Ammon's horn (tissue), 1 donor: ENCODE measurements at places on chromosomes 1 and 21.

GRCh38 chr21:33058527-33058926 lies 11.4 kb upstream of the OLIG1 start:
- DNase-seq = peak; percentile 63

GRCh38 chr1:53123453-53124140 lies 18.8 kb downstream of the SLC1A7 start:
- DNase-seq = no peak

DNA sequence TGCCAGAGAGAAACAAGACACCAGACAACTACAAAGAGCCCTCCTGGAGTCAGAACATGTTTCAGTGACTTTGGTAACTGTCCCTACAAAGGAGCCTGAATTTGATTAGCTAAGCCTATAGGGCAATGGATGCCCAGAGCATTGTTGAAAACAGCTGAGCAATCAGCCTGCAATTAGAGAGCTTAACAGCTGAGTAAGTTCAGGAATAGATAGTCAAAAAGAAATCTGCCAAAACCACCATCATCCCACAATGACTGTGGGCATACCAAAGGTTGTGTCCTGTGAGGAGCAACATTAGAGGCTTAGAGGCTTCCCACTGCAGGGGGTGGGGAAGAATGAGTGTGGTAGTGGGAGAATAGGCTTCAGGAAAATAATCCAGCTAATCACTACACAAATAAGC lies 32.1 kb downstream of the SH3BP5L start:
- DNase-seq = no peak

DNA sequence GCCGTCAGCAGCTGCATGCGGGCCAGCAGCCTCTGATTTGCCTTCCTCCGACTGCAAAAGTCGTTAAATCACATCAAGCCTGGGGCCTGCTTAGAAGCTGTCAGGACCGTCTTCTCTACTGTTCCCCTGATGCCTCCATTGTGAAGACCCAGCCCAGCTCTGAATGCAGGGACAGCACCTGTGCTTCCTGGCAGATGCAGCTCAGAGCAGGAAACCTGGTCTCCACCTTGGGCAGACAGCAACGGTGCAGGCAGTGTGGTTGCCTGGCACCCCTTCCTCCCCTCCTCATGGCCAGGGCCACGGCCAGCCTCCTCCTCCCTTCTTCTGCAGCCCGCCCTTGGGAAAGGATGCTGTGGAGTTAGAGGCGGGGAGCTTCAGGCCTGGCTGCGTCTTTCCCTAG lies 92.3 kb upstream of the COL6A1 start:
- DNase-seq = no peak

DNA sequence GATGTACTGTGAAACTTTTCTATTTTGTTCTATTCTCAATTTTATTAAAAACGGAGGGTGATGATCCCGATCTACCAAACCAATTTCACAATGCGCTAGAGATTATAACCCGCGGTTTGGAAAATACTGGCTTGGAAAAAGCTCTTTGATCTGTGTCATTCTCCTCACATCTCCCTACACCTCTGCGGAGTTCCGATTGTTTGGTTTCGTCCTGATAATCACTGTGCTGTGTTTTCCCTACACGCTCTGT lies 536 bp upstream of the ABCD3 start:
- DNase-seq = no peak

DNA sequence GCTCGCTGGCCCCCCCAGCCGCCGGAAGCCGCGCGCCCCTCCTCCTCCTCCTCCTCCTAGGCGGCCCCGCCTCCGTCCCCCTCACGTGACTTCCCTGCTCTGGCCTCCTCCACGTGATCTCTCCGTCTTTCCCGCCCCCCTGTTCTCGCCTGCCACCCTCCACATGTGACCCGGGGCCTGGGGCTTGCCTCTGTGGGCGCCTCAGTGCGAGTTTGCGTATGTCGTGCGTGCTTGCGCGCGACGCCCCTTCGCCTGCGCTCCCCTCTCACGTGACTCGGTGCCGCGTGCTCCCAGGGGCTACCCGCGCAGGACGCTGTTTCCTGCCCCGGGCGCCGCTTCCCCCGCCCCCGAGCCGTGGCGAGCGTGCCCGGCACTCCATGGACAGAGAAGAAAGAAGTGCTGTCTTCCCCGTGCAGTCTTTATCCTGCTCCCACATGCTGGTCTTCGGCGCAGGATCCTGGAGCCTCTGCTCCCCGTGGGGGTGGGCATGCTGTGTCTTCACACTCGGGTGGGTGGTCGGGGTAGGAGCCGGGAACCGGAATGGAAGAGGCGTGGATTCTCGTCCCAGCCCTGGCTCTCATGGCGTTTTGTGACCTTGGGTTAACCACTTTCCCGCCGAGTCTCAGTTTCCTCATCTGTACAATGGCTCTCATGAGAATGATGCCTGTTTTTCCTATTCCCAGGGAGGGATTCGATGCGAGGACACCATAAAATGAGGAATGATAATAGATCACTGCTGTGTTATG lies 431 bp upstream of the UBE2Q1 start:
- DNase-seq = peak; percentile 99

GRCh38 chr1:48743480-48743879 lies 33.2 kb downstream of the BEND5 start:
- DNase-seq = no peak

GRCh38 chr1:69290291-69290690 lies 277.4 kb upstream of the LRRC7 start:
- DNase-seq = no peak

DNA sequence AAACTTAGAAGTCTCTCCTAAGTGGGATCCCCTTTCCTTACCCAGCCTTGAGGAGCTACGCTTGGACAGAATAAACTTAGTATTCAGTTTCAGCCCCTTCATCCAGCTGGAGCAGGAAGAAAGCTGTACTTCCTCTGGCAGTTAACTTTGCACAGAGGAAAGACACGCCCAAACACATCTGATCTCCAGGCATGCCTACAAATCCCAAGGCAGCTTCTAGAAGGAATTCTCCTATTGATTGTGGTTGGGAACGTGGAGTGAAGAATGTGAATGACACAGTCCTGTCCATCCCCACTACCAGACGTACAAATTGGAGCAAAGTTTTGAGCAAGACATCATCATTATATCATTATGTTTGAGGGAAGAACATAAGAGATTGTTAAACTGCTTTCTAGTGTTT lies 6.6 kb upstream of the AK4 start:
- no peak for DNase-seq

- no peak for DNase-seq
Observed at GRCh38 chr1:245752561-245752960, 597.8 kb downstream of the KIF26B start.

DNA sequence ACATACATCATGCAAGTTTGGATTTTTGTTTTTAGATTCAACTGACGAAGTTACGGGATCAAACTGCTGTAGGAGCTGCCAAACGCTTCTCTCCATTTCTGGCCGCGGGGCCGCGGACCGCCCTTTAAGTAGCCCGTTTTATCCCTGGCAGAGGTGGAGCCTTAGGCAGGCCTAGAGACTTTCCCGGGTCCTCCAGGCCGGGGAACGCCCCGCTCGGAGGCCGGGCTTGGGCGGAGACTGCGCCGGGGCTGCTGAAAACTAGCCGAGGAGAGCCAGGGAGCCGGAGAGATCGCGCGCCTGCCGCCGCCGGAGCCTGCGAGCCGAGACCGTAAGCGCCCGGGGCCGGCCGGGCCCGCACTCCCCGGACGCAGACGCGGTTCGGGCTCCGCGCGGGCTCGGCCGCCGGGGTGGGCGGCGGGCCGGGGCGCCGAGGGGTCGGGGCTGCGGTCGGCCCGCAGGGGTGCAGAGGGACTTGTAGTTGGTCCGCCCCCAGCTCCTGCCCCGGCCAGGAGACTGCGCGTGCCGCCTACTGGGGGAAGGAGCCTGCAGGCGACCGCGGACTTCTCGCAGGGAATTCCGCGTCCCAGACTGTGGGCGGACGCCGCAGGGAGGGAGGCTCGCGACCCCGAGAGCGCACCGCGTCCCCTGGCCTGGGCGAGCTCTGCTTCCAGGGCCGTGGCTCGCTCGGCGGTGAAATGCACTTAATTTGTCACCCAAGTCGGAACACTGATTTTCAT lies at the start of gene EPHX1:
TSS of gene EPHX1 (plus strand) at position 283 of the 737 bp plus-strand sequence. CDS start 18,606 bp downstream, outside the sequence.
- peak; percentile 87 for DNase-seq

DNA sequence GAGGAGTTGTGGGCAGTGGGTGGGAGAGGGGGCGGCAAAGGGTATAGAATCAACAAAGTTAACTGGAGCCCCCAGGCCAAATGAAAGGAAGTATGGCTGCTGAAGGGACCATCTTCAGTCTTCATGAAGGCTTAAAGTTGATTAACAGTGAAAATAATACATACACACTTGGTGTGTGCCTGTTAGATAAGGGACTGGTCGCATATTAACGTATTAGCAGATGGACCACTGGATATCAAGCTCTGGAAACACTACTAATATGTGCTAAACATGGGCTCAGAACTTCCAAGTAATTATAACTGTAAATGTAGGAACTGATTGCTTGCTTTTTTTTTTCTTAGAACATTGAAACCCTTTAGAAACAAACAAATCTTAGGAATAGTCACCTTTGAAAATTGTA lies 224.7 kb upstream of the KIAA0040 start:
- DNase-seq = no peak

- DNase-seq = peak; percentile 69
Observed at GRCh38 chr1:234114648-234115307, 210.3 kb downstream of the SLC35F3 start.

DNA sequence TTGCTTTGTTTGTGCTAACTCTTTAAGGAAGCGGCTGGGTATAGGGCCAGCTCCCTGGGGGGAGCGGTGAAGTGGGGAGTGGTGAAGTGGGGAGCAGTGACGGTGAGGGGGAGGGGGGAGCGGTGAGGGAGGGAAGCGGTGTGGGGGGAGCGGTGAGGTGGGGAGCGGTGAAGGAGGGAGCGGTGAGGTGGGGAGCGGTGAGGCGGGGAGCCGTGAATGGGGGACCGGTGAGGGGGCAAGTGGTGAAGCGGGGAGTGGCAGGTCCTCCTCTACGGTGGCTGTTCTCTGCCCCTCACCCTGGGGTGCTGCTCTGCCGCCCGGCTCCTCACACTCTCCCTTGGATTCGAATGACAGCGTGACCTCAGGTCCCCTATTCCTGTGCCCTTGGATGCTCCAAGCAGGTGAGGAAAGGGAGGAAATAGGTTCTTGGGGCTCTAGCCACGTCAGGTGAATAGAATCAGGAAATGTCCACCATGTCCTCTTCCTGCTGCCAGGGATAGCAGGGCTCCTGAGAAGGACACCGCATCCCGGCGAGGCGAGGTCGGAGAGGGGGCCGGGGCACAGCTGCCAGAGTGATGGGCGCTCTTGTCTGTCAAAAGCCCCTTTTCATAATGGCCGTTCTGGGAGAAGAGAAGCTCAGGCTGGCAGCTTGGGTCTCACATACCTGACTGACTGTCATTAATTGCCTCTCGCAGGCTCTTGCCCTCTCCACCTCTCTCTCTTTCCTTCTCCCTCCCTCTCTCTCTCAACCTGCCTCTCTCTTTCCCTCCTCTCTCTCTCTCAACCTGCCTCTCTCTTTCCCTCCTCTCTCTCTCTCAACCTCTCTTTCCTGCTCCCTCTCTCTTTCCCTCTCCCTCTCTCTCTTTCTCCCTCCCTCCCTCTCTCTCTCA lies 134.2 kb downstream of the PGBD5 start:
- no peak for DNase-seq

DNA sequence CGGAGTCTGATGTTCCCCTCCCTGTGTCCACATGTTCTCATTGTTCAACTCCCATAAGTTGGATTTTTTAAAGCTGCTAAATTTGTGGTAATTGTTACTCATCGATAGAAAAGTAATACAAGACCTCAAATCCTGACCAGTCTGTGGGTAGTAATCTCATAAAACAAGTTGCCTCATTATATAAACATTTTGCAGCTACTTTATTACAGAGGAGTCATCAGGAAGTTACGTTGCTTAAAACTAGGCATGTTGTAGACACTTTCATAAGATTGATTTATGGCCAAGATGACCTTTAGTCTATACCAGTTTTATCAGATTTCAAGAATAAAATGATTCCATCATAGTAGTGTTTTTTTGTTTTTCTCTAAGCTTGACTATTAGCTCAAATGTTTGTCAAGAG lies 208.8 kb downstream of the GIPC2 start:
- no peak for DNase-seq

DNA sequence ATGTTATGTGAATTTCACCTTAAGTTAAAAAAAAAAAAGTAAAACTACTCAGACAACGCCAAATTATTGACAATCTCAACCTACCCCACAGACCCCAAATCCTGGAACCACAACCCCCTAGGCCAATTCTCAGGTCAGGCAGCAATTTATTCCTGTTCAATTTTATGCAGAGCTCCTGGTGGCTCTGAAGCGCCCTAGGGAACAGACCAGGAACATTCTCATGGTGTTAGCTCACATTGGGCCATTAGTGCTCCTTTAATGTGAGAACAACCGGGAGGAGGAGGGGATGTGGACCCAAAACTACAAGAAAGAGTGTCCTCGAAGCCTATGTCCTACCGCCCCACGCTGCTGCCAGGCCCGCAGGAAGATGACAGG lies 403 bp upstream of the PSEN2 start:
- DNase-seq = no peak

GRCh38 chr1:84700070-84700469 lies 9.8 kb upstream of the SSX2IP start:
- DNase-seq = peak; percentile 39

DNA sequence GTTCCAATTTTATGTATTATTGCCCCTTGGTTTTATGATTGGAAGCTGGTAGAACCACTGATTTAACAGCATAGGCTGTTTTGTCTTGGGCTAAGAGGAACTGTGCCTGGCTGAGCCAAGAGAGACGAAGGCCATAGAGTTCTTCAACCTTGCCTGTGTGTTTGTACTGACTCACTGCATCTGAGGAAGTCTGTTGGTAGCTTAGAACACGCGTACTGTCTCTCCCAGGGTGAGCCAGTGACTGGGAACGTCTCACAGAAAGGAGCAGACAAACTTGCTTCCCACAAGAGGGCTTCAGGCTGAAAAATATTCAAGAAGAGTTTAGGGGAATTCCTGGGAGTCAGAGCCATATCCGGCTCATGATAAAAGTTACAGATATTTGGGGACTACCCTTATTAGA lies 14.9 kb downstream of the TMEM51 start:
- no peak for DNase-seq

DNA sequence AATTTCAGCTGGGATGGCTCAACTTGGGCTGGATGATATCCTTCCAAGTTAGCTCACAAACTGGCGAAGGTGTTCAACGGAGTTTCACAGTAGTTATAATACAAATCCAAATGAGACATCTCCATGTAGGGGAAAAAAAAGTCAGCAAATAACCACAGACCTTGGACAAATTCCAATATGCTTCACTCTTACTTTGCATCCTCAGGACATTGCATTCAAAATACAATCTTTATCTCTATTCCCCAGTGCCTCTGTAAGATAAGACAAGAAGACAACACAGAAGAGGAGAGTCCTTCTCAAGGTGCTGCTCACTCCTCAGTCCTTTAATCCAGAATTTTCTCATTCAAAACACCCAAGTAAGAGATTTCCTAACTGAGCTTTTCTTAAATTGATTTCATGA lies 1797.7 kb downstream of the MRPL39 start:
- DNase-seq = no peak

DNA sequence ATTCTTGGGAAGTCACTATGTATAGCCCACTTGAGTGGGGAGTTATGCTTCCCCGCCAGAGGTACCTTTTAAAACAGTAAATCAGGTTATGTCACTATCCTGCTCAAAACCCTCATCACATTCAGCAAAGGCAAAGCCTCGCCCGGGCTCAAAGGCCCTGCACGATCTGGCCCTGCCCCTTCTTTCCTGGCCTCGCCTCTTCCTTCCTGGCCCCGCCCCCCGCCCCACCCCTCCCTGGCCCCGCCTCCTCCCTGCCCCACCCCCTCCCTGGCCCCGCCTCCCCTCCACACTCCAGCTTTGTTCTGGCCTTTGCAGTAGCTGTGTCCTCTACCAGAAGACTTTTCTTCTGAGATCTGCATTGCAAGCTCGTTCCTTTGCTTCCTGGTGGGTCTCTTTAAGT lies 6.6 kb downstream of the LDLRAD2 start:
- DNase-seq = no peak
